ENCODE measurements at places on chromosomes 5 and 9.

- no peak for DNase-seq
Observed at GRCh38 chr5:32572778-32573480, 12.4 kb upstream of the SUB1 start.

DNA sequence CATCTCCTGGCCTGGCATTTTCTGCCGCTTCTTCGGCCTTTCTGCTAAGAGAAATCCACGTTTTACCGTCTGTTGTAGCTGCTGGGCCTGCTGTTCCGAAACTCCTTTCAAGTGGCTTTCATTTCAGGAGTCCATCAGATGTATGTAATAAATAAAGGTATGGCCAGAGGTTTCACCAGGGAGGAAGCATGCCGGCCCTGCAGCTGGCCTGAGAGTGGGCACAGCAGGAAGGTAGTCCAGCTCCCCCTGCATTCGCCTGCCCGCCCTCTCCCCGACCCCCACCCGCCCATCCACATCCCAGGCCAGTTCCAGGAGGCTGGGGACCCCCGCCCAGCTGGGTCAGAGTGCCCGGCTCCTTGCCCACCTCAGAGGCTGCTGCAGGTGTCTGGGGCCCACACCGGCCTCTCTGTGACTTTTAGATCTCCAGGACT lies 46.4 kb upstream of the EXOC3 start:
- DNase-seq: no peak

DNA sequence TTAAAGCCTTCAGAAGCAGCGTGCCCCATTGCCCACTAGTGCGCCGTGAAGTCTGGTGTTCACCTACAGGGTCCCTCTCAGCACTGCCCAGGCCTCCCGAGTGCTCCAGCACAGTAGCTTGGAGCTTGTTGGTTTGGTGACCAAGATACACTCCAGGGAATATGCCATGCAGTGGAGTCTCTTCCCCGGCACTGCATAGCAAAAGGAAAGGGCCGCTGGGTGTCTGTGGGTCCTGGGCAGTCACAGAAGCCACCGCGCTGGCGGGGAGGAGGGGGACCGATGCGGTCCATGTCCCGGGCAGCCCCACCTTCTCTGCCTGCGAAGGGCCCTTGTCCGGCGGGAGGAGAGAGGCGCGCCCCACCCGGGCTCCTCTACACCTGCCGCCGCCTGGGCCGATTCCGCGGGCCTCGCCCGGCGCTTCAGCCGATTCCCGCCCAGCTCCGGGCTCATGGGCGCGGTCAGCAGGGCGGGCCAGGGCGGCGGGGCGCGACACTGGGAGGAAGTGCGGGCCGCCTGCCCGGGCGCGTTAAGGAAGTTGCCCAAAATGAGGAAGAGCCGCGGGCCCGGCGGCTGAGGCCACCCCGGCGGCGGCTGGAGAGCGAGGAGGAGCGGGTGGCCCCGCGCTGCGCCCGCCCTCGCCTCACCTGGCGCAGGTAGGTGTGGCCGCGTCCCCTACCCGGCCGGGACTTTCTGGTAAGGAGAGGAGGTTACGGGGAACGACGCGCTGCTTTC lies at the start of gene SYK:
SYK (plus strand) TSS at position 579 of the 732 bp plus-strand sequence. CDS start 42,080 bp downstream, outside the sequence.
- DNase-seq: peak; percentile 12

DNA sequence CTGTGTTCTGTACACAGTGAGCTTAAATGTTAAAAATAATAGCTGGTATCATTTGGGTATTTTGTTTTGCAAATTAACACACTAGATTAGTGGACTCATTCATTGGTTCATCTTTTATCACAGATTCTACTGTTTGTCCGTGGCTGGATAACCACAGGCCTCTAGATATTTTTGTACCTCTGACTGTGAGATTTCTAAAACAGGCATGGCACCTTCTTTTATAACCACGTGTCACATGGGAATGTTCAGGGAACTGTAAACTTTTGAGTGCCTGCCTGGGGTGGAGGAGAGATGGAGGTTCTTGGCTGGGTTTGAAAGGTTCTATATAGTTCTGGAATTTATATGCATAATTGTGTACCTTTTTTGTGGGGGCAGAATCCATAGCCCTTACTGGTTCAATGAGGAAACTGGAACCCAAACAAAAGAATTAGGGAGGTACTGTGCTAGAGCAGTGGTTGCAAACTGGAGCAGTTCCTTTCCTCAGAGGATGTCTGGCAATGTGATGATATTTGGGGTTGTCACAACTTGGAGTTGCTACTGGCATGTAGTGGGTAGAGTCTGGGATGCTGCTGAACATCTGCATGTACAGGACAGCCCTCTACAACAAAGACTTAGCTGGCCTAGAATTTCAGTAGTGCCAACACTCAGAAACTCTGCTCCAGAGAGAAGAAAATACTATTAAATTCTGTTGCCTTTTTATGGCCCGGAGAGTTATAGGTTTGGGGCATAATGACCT lies 16.9 kb downstream of the TLE4 start:
- DNase-seq: no peak

GRCh38 chr9:3914416-3914815 lies 385.5 kb downstream of the GLIS3 start:
- no peak for DNase-seq

DNA sequence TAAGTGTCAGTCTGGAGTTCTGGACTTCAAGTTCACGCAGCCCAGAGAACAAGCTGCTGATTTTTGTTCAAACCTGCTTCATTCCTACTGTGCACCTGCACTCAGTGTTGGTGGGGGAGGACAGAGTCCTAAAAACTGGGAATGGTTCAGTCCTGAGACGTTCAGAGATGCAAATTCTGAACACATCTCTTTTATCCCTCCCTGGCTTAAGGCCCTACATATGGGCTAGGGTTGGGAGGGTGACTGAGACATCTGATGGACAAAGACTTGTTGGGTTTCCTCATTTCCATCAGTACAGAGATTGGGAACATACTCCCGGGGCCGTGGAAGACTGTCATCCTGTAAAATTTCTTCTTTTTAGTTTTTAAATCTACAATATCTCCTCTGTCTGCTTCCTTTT lies 83.0 kb upstream of the TTC23L start:
- DNase-seq: no peak

GRCh38 chr9:121345070-121345469 lies 25.0 kb downstream of the STOM start:
- no peak for DNase-seq

DNA sequence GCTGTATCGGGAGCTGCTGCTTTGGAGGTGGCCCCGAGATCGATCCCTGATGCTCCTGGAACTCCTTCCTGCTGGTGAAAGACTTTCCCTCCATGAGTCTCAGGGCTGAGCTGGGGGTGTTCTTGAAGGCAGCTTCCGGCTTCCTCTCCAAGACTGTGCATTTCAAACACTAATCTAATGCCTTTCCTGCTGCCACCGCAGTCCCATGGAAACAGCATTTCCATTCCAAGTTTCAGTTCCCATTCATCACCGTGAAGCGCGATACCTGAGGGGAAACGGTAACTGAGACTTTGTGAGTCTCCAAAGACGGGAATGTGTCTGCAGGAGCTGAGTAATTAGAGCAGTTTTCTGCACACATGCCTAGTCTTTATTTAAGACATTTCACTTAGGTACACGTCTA lies 230.1 kb downstream of the PAX5 start:
- DNase-seq: no peak

- no peak for DNase-seq
Observed at GRCh38 chr5:2375757-2376250, 375.7 kb downstream of the IRX2 start.

- DNase-seq: peak; percentile 41
Observed at GRCh38 chr9:127754099-127755060, 19.3 kb upstream of the TOR2A start.

GRCh38 chr9:7342229-7342628 lies 457.3 kb downstream of the DMAC1 start:
- DNase-seq: no peak

DNA sequence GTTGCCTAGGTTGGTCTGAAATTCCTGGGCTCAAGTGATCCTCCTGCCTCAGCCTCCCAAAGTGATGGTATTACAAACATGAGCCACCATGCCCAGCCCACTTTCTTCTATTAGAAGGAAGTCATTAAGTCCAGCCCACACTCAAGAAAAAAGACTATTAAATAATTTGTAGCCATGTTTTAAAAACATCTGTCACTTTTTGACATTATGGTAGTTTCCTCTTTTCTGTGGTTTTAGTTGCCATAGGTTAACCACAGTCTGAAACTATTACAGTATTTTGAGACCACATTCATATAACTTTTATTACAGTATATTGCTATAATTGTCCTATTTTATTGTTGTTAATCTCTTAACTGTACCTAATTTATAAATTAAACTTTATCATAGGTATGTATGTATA lies 31.9 kb upstream of the C5orf24 start:
- DNase-seq: no peak

- DNase-seq: no peak
Observed at GRCh38 chr5:180608572-180609310, 17.4 kb upstream of the SCGB3A1 start.

DNA sequence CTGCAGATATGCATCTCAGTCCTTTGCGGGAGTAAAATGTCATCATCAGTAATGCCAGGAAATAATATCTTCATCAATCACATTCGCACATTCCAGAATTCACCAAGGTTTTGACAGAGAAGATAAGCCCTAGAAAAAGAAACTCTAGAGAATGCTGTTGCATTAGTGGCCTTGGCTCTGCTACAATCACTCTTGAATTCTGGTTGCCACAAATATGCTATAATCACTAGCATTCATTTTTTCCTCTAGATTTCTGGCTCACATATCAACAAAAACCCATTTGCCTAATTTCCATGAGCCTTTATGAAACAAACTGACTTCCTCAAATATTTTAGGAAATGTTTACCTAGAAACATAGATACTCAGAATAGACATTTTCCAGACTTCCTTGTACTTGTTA lies 653.4 kb downstream of the ANXA1 start:
- DNase-seq: no peak

DNA sequence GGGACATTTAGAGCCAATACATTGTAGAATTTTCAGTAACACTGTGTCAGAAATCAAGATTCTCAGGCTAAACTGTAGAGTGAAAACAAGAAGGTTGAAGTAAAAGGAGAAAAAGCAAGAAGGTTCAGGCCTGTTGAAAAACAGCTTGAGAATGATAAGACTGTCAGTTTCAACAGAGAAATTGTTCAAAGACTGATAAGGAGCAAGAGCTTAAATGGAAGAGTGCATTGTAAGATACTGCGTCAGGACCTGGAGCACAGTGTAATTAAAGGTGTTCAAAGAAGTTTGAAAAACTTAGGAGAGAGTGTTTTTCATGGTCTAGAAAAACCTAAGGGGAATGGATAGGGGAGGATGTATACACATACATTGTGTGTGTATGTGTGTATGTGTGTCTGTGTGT lies 408.3 kb downstream of the KDM4C start:
- no peak for DNase-seq

- no peak for DNase-seq
Observed at GRCh38 chr5:168899673-168900072, 320.5 kb upstream of the PANK3 start.

DNA sequence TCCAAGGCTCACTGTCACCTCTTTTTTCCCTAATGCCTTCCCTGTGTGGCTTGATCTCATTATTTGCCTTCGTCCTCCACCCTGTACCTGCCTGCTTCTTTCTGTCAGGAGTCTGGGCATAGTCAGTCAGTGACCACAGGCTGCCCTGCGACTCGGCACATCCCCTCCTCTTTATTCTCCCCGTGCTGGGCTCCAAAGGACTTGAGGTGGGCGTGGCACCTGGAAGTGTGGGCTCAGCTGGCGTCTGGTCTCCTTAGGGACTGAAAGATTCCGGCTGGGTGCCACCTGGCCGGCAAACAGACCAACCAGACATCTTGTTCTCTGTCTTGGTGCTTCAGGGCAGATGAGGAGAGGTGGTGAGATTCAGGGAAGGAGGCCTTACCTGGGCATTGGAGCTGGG lies 29.6 kb upstream of the PRDM12 start:
- no peak for DNase-seq

DNA sequence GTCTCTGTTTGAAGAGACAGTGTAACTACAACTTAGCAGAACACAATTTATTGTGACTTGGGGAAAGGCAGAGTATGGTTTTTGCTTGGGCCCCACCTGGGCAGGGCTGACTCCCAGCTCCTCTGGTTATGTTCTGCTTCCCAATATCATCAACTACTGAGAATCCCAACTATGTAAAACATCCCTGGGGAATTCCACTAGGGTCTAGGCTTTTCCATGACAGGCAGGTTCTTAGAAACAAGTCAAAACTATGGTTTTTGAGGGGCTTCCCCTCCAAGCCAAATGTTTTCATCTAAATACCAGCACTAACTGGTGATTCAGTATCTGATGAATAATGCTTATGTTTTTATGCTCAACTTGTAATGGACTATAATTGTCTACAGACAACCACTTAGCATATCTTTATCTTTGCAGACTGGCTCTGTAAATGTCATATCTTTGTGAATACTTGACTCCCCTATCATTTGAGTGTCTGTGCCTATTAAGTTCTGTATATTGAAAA lies 409.5 kb downstream of the PDE4D start:
- DNase-seq: no peak

DNA sequence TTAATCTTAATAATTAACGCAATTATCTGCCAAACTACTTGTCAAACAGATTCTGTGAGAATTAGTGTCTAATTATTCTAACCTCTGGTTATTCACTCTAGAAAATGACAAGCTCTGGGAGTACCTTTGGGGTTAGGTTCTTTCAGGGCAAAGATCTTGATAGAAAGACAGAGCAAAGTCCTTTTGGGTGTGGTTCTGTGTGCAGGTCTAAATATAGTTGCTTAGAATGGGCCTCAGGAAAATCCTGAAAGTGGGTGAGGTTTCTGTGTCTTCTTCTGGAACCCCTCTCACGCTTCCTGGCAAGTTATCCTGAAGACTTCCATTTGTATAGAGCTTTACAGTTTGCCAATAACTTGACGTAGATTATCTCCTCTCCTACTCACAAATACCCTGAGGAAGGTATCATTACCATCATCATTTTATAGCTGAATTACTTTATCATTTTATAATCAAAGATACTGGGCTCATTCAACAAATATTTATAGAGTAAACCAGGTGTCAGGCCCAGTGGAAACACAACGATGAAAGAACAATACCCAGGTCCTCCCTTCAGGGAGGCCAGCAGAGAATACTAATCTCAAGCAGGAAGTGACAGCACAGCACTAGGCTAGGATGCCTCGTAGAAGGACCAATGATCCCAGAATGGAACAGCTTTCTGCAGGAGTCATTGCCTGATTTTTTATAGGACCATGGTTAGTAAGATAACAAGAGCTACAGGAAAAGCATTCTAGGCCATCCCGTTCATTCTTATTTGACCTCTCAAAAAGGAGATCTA lies 27.6 kb upstream of the LHFPL2 start:
- DNase-seq: no peak

- DNase-seq: no peak
Observed at GRCh38 chr5:52760695-52761366, 26.9 kb upstream of the ITGA1 start.

DNA sequence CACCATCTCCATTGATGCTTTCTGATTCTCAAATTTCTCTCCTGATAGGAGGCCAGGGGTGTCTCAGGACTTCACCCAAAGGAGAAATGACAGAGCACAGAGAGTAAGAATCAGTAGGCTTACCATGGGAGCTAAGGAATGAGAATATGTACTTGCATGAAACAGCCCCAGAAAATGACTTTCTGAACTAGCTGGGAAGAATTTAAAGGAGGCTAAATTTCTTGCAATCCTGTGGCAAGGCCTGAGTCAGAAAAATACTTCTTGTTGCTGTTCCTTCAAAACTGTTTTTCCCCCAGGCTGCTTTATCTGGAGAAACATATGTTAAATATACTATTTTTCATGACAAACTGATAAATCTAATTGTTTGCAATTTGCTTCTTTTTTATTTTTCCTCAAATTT lies 53.4 kb upstream of the FBXL7 start:
- no peak for DNase-seq
